Effector memory CD8-positive, alpha-beta T cell (primary cell): ENCODE measurements at places on chromosomes 3 and 15.

DNA sequence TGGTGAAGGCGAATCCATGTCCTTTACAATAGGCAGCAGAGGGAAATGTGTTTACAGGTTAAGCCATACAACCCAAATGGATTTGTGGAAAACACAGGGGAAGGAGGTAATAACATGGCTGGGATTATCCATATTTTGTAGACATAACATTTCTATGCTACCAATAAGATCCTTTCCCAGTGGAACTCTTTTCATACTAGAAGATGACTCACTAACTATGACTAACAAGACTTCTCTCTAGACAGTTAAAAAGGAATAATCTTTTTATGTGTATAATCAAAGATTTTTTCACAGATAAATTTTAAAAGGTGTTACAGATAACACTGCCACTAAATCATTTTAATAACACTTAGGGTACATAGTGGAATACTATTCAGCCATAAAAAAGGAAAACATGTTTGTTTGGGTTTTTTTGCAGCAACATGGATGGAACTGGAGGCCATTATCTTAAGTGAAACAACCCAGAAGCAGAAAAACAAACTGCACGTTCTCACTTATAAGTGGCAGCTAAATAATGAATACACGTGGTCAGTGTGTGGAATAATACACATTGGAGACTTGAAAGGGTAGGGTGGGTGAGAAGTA is 39.6 kb downstream of the VPS13C start:
- no peak overlapping the region for H3K4me3 ChIP-seq
- no peak for DNase-seq
- peaks cover 8% of the 10 kb centered on the region for H3K4me1 ChIP-seq
- peaks cover 27% of the 10 kb centered on the region for H3K36me3 ChIP-seq
- H3K27me3 ChIP-seq = no peaks in the 10 kb centered on the region

DNA sequence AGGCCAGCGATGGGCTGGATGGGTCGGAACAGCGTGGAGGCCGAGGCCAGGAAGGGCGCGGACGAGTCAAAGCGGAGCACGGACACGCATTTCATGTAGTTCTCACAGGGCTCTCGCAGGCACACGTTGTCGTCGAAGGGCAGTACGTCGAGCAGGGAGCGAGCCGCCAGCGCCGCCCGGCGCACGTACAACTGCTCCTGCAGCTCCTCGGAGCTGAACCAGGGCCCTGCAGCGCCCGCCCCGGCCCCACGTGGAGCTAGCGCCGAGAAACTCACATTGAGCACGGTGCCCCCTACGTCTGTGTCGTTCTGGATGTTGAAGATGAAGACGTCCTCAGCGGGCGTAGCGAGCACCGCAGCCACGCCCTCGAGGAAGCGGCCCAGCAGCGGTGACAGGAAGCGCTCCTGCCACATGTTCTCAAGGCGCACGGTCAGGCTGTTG is 5.8 kb downstream of the CELSR3 start:
- no peaks in the 10 kb centered on the region for H3K27me3 ChIP-seq
- DNase-seq = no peak
- H3K36me3 ChIP-seq = peaks cover 14% of the 10 kb centered on the region
- H3K27ac ChIP-seq = no peak overlapping the region
- peaks cover 18% of the 10 kb centered on the region for H3K4me1 ChIP-seq

GRCh38 chr3:186360779-186361178 is 1.3 kb downstream of the DGKG start:
- H3K27me3 ChIP-seq = peaks cover 75% of the 10 kb centered on the region
- no peak overlapping the region for H3K27ac ChIP-seq
- no peak overlapping the region for H3K4me3 ChIP-seq
- no peaks in the 10 kb centered on the region for H3K36me3 ChIP-seq

DNA sequence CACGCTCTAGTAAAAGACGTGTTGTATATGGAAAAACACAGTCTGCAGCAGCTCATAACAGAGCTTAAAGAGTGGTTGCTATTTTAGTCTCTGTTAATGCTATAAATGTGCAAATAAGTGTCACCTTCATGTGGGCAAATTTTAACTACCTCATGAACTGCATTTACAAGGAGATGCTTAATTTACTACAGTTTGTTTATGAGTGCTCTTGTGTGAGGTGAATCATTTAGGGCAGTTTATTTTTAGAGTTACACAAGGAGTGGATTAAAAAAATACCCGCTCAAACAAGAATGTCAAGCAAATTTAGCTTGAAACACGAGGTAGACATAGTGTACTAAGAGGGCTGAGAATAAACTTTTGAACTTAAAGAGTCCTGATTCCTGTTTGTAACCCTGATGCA is 579.0 kb downstream of the MFSD1 start:
- no peak overlapping the region for H3K4me3 ChIP-seq
- DNase-seq = no peak
- no peaks in the 10 kb centered on the region for H3K36me3 ChIP-seq
- H3K27ac ChIP-seq = no peak overlapping the region

DNA sequence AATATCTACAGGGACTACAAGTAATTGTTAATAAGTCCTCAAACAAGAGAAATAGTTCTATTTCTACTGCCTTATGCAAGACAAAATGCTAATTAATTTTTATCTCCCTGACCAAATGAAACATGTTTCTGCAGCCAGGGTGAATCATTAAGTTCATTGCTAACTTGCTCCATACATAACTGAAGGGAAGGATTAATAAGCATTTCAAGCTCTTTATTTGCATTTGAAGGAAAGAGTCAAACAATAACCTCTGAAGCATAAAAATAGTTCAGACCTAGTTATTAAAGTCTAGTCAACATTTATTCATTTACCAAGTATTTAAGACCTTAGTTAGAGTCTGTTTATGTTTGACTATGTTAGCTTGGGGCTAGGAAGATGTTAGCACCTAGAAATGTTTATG is 120.0 kb downstream of the ATP1B3 start:
- DNase-seq = no peak
- H3K4me1 ChIP-seq = no peaks in the 10 kb centered on the region
- H3K27ac ChIP-seq = no peak overlapping the region
- H3K27me3 ChIP-seq = no peaks in the 10 kb centered on the region

DNA sequence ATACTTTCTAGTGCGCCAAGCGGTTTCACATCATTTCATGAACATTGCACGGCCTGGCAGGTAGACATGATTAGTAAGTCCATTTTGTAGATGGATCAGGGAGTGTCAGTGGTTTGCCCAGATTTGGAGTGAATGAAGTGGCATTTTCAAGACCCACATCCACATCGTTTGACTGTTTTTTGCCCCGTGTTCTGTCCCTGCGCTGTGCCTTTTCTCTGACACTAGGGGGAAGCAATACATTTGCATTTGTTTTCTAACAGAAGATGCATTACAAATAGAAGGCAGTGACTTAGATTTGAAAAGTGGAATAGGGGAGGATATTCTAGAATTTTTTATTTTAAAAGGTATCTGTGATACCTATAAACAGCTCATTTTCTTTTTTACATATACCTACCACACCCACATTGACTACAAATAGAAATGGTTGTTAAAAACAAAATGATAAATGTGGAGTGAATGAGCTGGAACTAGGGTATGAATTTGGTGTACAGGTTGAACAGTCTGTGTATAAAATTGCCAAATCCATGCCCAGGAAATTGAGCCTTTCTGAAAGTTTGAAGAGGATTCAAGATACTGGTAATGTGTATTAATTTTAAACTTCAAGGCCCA is 98.0 kb downstream of the USP13 start:
- H3K36me3 ChIP-seq = peaks cover 5% of the 10 kb centered on the region
- H3K4me3 ChIP-seq = no peak overlapping the region
- H3K27ac ChIP-seq = no peak overlapping the region
- no peak for DNase-seq
- H3K4me1 ChIP-seq = no peaks in the 10 kb centered on the region

GRCh38 chr3:193922034-193922774 is 213.7 kb upstream of the HES1 start:
- no peak overlapping the region for H3K4me3 ChIP-seq
- DNase-seq = no peak
- no peaks in the 10 kb centered on the region for H3K4me1 ChIP-seq
- no peak overlapping the region for H3K27ac ChIP-seq

GRCh38 chr15:32834156-32834555 is 116.4 kb downstream of the GREM1 start:
- no peaks in the 10 kb centered on the region for H3K36me3 ChIP-seq
- no peak overlapping the region for H3K27ac ChIP-seq
- no peaks in the 10 kb centered on the region for H3K4me1 ChIP-seq

- DNase-seq = no peak
- H3K4me1 ChIP-seq = no peaks in the 10 kb centered on the region
- H3K27ac ChIP-seq = no peak within 1 kb of the TSS
- peaks cover 38% of the 10 kb centered on the region for H3K27me3 ChIP-seq
- H3K4me3 ChIP-seq = peak within 1 kb of the TSS; percentile 68
Observed at GRCh38 chr3:146250449-146251382, at the start of gene PLSCR4. TSS of gene PLSCR4 (minus strand) at chr3:146251105. CDS start at chr3:146222071, 29,034 bp downstream.

DNA sequence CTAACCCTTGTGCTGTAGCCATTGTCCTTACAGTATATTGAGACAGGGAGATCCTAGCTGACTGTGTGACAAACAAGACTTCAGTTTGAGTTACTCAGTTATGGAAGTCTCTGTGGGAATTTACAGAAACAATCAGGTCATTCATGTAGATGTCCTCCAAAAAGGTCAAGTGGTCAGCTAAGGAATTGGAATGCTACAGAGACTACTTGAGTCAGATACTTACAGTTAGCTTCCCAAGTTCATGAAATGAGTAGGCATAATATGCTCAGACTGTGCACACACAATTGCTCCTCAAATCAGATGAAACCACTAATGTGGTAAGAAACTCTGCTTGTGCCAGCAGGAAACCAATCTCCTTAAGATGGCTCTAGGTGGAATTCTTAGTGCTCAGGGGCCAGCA is 985.7 kb downstream of the NSUN3 start:
- H3K4me3 ChIP-seq = no peak overlapping the region
- no peaks in the 10 kb centered on the region for H3K4me1 ChIP-seq
- H3K27ac ChIP-seq = no peak overlapping the region
- H3K27me3 ChIP-seq = no peaks in the 10 kb centered on the region
- H3K36me3 ChIP-seq = no peaks in the 10 kb centered on the region

DNA sequence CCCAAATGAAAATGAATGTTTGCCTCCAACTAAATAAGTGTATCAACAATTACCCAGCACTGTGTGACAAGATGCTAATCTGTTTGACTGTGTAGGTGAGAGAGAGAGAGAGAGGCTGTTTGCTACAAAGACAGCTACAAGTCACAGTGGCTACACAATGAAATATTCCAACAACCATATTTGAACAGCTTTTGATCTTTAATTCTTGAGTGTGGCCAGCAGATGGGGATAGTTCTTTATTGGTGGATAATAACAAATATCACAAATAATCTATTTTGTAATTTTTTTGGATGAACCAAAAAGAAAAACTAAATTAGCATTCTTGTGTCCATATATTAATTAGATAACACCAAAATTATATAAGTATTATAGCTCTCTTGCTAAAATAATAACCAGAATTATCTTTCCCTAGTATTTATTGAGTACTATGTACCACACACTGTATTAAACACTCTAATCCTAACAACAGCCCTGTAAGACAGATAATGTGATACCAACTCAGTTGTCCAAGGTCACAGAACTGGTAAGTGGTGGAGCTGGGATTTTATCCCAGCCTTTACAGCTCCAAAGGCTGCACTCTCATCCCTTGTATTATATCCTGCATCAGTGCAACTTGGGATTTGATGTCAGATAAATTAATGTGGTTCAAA is 61.9 kb upstream of the C3orf80 start:
- no peaks in the 10 kb centered on the region for H3K36me3 ChIP-seq
- H3K27me3 ChIP-seq = peaks cover 44% of the 10 kb centered on the region
- no peak overlapping the region for H3K4me3 ChIP-seq
- no peak for DNase-seq
- no peak overlapping the region for H3K27ac ChIP-seq

- peaks cover 29% of the 10 kb centered on the region for H3K36me3 ChIP-seq
- H3K4me1 ChIP-seq = no peaks in the 10 kb centered on the region
- no peak overlapping the region for H3K4me3 ChIP-seq
Observed at GRCh38 chr3:197050511-197050910, 20.9 kb upstream of the MELTF start.

DNA sequence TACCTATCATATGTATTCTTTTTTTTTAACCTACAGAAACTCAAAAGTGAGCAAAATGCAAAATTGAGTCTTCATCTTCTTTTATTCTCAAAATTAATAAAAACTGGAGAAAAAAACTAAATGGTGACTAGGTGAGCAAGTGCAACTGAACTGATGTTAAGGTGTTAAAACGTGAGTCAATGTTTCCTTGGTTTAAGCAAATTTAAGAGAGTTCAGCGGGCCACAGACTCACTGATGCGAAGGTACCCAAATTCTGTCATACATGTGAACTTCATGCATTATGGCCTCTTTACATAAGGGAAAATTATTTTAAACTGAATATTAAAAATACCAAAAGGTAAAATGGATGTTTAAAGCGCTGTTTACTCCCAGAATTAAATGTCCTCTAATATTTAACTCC is 206.6 kb downstream of the FOXP1 start:
- H3K27me3 ChIP-seq = no peaks in the 10 kb centered on the region
- DNase-seq = no peak
- H3K4me1 ChIP-seq = peaks cover 6% of the 10 kb centered on the region
- no peak overlapping the region for H3K4me3 ChIP-seq
- no peaks in the 10 kb centered on the region for H3K36me3 ChIP-seq

GRCh38 chr15:82570721-82571508 is 30.7 kb upstream of the RPS17 start:
- H3K4me3 ChIP-seq = no peak overlapping the region
- peaks cover 59% of the 10 kb centered on the region for H3K27me3 ChIP-seq
- no peaks in the 10 kb centered on the region for H3K4me1 ChIP-seq
- no peak for DNase-seq
- peaks cover 3% of the 10 kb centered on the region for H3K36me3 ChIP-seq

- H3K4me3 ChIP-seq = no peak overlapping the region
- H3K27me3 ChIP-seq = no peaks in the 10 kb centered on the region
- no peak for DNase-seq
- no peak overlapping the region for H3K27ac ChIP-seq
Observed at GRCh38 chr15:77507911-77508310, 87.2 kb downstream of the HMG20A start.

GRCh38 chr3:86168512-86168911 is 822.4 kb downstream of the VGLL3 start:
- H3K27ac ChIP-seq = no peak overlapping the region
- no peak for DNase-seq
- no peak overlapping the region for H3K4me3 ChIP-seq
- H3K4me1 ChIP-seq = no peaks in the 10 kb centered on the region
- no peaks in the 10 kb centered on the region for H3K27me3 ChIP-seq
- no peaks in the 10 kb centered on the region for H3K36me3 ChIP-seq

GRCh38 chr3:59632760-59633573 is 583.1 kb upstream of the CFAP20DC start:
- DNase-seq = no peak
- no peaks in the 10 kb centered on the region for H3K27me3 ChIP-seq
- no peaks in the 10 kb centered on the region for H3K36me3 ChIP-seq
- no peak overlapping the region for H3K27ac ChIP-seq

GRCh38 chr15:49044002-49044401 is 2.2 kb downstream of the SECISBP2L start:
- H3K4me1 ChIP-seq = peaks cover 41% of the 10 kb centered on the region
- no peak overlapping the region for H3K27ac ChIP-seq
- no peaks in the 10 kb centered on the region for H3K27me3 ChIP-seq
- no peak for DNase-seq
- H3K4me3 ChIP-seq = peak overlapping the region; percentile 96
